ENCODE measurements at places on chromosomes 7 and 10. TPM values are rescaled to one million over a fixed set of nuclear protein-coding genes. Genes with fewer than 3 reads are reported as not detected.

DNA sequence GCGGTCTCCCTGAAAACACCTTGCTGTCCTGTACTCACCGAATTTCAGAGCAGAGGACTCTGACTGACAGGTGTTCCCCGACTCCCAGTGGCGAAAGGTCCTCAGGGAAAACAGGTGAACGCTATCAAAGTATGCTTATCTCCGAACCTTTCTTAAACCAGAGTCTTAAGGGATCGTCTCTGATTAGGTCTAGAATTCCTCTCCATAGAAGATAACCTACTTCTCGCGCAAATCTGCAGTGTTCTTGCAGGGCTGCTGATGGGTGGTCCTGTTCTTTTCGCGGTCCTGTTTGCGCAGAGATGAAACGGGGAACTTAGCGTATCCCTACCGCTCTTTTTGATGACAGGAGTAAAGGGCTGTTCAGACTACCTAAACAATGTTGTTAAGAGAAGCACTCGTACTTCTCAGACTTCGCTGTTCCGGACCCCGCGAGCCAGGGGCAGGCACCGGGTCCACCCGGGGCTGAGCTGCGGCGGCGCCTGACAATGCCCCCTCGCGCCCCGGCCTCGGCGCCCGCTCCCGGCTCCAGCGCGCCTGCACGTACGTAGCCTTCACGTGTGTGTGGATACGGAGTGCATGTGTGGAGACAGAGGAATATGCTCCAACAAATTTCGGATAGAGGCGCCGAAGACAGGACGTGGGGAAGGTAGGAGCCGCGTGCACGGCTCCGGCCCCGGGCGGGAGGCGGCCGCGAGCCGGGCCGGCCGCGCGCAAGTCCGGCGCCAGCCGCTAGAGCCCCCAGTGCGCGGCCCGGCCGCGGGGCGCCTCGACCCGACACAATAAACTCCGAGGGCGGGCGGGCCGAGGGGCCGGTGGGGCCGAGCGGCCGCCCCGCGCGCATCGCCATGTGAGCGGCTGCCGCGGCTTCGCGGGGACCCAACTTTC is 766 bp upstream of the ZMYND11 start:
- DNase-seq: peak; percentile 36

DNA sequence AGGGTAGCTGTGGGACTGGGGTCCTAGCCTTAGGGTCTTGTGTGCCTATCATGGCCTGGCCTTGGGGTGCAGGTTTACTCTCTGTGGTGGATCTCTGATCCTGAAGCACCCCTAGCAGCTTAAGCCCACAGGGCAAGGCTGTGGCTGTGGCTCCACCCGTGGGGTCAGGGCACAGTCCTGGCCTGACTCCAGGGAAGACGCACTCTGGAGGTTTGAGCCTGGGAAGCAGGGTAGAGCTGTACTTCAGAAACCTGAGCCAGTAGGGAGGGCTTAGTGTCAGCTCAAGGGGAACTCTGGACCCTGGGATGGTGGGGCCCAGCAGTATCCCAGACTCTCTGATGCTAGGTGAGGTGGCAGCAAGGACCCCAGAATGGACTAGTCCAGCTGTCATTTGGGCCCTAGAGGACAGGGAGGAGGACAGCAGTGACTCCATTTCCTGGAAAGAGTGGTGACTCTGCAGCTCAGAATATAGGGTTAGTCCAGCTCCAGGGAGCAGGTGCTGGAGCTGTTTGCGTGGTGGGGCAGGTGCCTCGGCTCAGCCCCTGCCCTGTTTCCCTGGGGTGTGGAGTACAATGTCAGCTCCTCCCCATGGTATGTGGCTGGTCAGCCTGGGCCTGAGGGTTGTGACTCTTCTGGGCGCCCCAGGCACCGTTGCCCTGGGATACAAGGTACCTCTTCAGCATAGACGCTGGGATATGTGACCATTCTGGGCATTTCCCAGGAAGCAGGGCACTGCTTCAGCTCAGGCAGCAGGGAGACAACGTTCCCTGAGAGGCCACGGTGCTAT is 15.8 kb downstream of the GTPBP4 start:
- DNase-seq: no peak

DNA sequence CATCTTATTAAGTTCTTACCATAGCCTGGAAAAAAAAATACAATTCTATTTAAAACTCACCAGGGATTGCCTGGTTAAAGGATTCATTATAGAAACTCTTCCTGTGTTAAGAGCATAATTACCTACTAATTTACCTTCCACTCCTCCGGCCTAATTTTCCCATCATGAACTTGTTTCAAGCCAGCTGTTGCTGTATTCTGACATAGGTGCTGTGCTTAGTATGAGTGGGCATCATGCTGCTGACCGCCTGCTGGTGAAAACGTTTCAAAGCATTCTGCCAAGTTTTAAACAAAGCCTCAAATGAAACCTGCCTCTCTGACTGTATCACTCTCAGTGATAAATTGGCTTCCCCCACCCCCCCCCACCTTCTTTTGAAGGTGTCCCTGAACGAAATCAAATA is 47.8 kb upstream of the KCNMA1 start:
- no peak for DNase-seq

TRA2A gene
- polyA plus RNA-seq: 253 TPM

GRCh38 chr7:25515633-25516275 is 287.5 kb upstream of the NPVF start:
- DNase-seq: no peak

- DNase-seq: no peak
These were observed 177.8 kb downstream of the PTPRN2 start for GRCh38 chr7:158409816-158410330.

DNA sequence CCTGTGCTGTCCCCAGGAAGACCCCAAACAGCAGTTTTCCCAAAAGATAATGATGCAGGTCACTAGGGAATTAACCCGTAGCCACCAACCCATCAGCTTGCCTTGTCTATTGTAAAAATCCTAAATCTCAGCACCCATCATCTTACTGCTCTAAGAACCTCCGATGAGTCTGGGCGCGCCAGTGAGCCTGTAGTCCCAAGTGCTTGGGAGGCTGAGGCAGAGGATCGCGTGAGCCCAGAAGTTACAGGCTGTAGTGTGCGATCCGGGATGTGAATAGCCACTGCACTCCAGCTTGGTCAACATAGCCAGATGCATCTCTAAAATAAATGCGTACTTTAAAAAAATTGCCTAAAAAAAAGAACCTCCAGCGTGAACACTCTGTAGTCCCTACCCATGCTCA is 951 bp downstream of the AS3MT start:
- no peak for DNase-seq

DNA sequence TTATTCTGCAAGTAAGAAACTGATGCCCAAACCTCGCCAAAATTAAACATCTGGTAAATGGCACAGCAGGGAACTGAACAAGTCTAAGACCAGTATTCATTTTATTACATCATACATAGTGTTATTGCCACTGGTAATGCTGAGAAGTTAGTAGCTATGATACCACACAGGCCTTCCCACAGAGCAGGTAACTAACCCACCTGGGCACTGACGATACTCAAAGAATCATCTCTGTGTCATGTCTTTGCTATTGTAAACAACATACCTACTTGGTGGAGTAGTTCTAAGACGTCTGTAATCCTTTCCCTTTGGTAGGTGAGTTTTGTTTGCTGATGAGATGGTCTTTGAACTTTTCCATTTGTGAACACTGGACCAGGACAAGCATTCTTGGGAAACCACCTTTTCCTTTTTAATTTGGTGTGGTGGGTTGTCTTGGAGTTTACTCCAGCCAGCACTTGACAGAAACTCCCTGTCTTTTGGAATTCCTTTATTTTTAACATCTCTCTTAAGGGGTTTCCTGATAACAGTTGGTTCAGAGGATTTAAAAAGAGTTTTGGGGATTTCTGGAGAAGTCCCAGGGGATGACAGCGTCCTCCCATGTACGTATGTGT is 40.9 kb downstream of the PDSS1 start:
- DNase-seq: no peak

- DNase-seq: no peak
These were observed 50.0 kb downstream of the JAKMIP3 start for GRCh38 chr10:132115732-132116131.
